ENCODE measurements at places on chromosomes 6 and 20.

- DNase-seq: no peak
These were observed 19.5 kb downstream of the CST4 start for GRCh38 chr20:23669327-23669726.

- DNase-seq: no peak
These were observed 94.2 kb downstream of the UTRN start for GRCh38 chr6:144379356-144379755.

GRCh38 chr6:93735099-93735498 is 315.7 kb upstream of the EPHA7 start:
- DNase-seq: no peak

GRCh38 chr20:23614163-23614562 is 8.4 kb upstream of the CST9 start:
- DNase-seq: no peak

GRCh38 chr6:46407776-46408530 is 83.3 kb downstream of the RCAN2 start:
- no peak for DNase-seq

DNA sequence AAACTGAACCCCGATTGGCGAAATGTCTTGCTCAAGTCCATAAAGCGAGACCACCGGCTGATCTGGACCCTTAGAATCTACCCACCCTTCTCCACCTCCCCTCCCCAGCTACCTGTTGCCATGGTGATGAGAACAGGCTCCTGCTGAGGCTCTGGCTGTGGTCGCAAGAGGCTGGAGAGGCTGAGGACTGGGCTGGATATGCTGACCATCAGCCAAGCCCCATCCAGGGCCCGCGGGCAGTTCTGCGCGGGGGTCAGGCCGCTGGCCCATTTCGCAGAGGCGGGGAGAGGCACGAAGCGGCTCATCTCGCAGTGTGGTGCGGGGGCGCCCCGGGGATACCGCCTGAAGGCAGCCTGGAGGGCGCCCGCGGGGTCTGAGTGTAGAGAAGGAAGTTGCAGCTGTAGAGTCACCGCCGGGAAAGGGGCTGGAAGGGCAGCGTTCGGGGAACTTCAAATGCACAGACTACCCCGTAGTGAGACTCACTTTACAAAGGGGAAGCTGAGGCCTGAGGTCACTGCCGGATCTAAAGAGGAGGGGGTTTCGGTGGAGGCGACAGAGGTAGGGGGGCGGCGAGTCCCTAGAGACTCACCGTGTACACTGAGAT is 671 bp downstream of the TAPBP start:
- peak; percentile 29 for DNase-seq

- DNase-seq: peak; percentile 57
These were observed at the start of gene CD40 for GRCh38 chr20:46117704-46118467. TSS of gene CD40 (plus strand) at chr20:46118314. CDS start at chr20:46118344, 30 bp downstream.

DNA sequence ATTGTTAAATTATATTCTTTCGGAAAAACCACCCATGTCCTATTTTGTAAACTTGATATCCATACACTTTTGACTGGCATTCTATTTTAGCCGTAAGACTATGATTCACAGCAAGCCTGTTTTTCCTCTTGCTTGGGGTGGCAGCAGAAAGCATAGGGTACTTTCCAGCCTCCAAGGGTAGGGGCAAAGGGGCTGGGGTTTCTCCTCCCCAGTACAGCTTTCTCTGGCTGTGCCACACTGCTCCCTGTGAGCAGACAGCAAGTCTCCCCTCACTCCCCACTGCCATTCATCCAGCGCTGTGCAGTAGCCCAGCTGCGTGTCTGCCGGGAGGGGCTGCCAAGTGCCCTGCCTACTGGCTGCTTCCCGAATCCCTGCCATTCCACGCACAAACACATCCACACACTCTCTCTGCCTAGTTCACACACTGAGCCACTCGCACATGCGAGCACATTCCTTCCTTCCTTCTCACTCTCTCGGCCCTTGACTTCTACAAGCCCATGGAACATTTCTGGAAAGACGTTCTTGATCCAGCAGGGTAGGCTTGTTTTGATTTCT is 2.1 kb upstream of the ESR1 start:
- no peak for DNase-seq

GRCh38 chr20:50891138-50891537 is 40.1 kb downstream of the ADNP start:
- no peak for DNase-seq

DNA sequence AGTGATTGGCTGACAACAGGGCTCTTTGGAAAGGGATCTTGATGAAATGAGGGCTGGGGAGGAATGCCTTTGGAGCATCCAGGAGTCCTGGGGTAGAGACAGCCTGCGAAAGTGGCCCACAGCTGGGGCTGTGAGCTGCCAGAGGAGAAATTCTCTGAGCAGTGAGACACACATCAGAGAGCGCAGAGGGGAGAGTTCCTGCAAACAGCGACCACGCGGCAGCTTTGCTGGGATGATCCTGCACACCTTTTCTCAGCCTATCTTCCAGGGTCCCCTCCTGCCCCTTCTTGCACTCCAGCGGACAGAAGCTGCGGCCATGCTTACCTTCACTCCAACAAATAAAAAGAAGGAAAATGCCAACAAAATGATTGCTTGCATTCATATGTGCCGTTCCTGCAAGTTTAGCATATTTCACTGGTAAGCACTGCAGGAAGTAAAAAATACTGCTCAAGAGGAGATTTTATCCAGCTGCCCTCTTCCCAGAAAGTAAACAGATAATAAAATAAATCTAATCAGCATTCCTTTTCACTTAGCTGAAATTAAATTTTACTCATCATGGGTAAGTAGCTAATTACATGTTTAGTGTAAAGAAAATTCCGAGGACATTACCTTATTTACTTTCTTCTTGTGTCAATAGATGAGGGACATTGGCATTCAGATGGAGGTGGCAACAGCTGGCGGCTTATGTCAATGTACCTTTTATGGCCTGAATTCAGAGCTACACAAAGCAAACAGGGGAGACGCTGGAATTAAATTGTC is 339.9 kb upstream of the ARID1B start:
- DNase-seq: no peak

GRCh38 chr6:101803136-101803535 is 409.6 kb downstream of the GRIK2 start:
- no peak for DNase-seq

DNA sequence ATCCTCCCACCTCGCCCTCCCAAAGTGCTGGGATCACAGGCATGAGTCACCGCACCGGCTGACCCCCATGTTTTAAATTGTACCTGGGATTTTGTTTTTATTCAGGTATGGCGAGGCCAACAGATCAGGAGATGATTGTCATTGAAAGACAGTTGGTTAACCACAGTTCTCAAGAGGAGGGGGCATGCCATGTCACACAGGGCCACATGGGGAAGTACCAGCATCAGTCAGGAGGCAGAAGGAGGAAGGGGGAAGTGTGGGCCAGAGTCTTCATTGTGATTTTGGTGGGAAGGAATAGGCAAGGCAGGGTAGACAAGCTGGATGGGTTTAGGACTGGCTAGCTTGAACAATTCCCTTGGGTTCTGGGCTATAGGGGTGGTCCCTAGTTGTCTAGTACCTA is 9.9 kb upstream of the MMP9 start:
- DNase-seq: peak; percentile 41

DNA sequence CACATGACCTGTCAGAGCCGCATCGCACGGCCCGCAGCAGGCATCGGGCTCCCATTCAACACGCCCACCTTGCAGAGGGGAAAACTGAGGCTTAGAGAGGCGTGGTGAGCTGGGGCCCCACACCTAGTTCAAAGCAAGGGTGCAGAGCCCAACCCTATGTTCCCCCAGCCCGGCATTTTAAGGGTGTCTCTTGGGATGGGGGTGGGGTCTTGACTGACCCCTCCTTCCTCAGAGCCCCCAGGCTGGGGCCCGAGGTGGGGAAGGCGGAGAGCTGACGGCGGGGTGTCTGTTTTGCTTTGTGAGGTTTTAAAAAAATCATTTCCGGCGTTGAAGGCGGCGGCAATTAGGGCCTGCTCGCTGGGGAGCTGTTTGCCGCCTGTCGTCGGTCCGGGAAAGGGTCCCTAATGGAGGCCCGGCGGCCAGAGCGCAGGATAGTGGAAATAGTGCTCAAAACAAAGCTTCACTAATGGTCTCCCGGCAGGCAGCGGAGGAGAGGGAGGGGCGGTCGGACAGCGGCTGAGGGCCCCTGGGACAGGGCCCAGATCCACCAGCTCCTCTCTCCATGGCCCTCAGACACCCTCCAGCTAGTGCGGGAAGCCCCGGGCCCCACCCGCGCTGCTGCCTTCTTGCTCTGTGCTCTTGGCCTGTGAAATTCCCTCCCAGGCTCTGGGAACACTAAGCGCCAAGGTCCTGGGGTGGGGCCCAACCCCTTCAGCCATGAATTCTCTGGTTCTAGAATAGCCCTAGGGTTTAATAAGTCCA is 11.9 kb downstream of the VSTM2L start:
- no peak for DNase-seq

- no peak for DNase-seq
These were observed 130.5 kb downstream of the CEBPB start for GRCh38 chr20:50320901-50321796.

DNA sequence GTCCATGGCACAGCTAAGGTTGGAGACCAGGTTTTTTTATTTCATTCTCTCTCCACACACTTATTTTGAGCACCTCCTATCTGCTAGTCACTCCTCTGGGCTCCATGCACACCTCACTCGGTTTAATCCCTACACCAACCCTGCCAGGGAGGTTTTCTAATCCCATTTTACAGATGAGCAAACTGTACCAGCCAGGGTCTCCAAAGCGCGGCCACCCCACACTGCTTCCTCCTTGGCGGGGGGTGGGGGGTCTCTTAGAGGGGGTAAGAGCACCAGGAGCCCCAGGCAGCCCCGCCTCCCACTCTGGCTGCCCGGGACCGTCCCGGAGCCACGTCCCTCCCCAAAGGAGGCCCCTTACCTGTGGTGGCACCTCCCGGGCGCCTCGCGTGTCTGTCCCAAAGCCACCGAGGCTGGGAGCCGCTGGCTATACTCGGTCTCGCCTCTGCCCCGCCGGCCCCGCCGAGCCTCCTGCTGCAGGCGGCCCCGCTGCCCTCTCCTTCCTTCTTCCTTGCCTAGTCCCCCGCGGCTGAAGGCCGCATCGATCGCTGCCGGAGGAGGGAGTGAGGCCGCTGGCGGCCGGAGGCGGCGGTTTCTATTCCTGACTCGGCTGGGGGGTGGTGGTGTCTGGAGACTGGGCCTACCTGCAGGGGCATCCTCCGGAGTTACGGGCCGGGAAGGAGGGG is at the start of gene KCNS1:
TSS of gene KCNS1 (minus strand) at position 565 of the 683 bp plus-strand sequence. CDS start 1,891 bp downstream, outside the sequence.
- no peak for DNase-seq

- no peak for DNase-seq
These were observed 409.6 kb upstream of the CHD6 start for GRCh38 chr20:42027746-42028268.

GRCh38 chr6:3061501-3061941 is 6.8 kb upstream of the RIPK1 start:
- no peak for DNase-seq

DNA sequence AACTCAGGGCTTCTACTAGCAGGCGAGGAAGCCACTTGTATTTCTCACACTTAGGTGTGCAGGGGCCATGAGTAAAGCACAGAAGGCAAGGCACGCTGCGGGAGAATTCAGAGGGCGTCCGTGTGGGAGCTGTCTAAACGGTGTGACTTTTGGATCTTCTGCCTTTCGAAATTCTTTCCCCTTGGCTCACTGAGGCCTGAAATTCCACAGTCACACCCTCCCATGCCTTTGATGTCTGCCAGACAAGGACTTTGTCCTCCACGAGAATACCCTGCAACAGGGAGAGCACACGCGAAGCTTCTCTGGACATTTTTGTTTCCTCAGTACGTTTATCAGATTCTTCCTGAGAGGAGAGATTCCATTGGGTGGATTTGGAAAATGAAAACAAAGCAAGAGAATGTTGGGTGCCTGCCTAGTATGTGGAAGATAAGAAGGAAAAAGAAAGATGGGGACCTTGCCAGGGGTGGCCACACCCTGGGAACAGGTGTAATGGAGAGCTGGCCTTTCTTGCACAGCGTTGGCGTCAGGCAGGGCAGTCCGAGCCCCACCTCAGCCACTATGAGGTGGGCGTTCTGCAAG is 235.7 kb downstream of the MYLK4 start:
- DNase-seq: no peak

All from central memory CD4-positive, alpha-beta T cell (primary cell).